ENCODE measurements at places on chromosomes 5 and 9. TPM values are rescaled to one million over a fixed set of nuclear protein-coding genes. Genes with fewer than 3 reads are reported as not detected.

Gene SURF1
- total RNA-seq: 26.8 TPM

Gene KCNV2
- not detected for total RNA-seq

Gene CCNJL
- 0.13 TPM for total RNA-seq

Gene ARHGEF37
- 0.27 TPM for total RNA-seq

Gene C9orf50
- total RNA-seq: not detected

Gene GIN1
- 7.8 TPM for total RNA-seq

Gene OMD
- not detected for total RNA-seq

Gene RALGPS1
- 2.6 TPM for total RNA-seq

Gene DDX4
- not detected for total RNA-seq

Gene GTF2H2
- total RNA-seq: 51.8 TPM

- DNase-seq: no peak
- no peaks in the 10 kb centered on the region for H3K36me3 ChIP-seq
- H3K27me3 ChIP-seq: no peaks in the 10 kb centered on the region
- no peak overlapping the region for H3K27ac ChIP-seq
These were observed 505.3 kb upstream of the ZNF608 start for GRCh38 chr5:125251703-125252102.

DNA sequence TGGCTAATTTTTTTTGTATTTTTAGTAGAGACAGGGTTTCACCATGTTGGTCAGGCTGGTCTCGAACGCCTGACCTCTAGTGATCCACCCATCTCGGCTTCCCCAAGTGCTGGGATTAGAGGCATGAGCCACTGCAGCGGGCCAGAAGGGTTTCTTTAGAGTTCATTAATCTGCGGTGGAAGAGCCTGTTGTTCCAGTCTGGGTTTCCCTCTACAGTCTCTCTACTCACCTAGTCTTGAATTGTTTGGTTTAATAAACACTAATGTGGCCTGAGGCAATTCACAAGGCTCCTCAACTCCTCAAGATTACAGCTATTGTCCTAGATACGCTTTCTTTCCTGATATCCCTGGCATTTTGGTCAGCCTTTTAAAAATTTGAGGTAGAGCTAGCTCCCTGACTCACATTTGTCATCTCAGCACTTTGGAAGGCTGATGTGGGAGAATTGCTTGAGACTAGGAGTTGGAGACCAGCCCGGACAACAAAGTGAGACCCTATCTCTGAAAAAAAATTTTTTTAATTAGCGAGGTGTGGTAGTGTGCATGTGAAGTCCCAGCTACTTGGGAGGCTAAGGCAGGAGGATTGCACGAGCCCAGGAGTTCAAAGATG lies 4.6 kb upstream of the SAR1B start:
- no peak overlapping the region for H3K4me3 ChIP-seq
- no peaks in the 10 kb centered on the region for H3K36me3 ChIP-seq
- no peaks in the 10 kb centered on the region for H3K27me3 ChIP-seq
- H3K27ac ChIP-seq: no peak overlapping the region
- DNase-seq: no peak

GRCh38 chr9:1071730-1072129 lies 21.6 kb downstream of the DMRT2 start:
- H3K27ac ChIP-seq: no peak overlapping the region
- no peak overlapping the region for H3K4me3 ChIP-seq
- no peaks in the 10 kb centered on the region for H3K4me1 ChIP-seq
- H3K27me3 ChIP-seq: no peaks in the 10 kb centered on the region
- DNase-seq: no peak
- no peaks in the 10 kb centered on the region for H3K36me3 ChIP-seq

- no peak overlapping the region for H3K27ac ChIP-seq
- peaks cover 4% of the 10 kb centered on the region for H3K4me1 ChIP-seq
- no peak overlapping the region for H3K4me3 ChIP-seq
- H3K27me3 ChIP-seq: peaks cover 29% of the 10 kb centered on the region
These were observed 18.5 kb upstream of the SLC12A7 start for GRCh38 chr5:1130218-1130946.

- H3K27ac ChIP-seq: no peak overlapping the region
- H3K36me3 ChIP-seq: no peaks in the 10 kb centered on the region
- no peaks in the 10 kb centered on the region for H3K4me1 ChIP-seq
- no peaks in the 10 kb centered on the region for H3K27me3 ChIP-seq
These were observed 21.7 kb upstream of the ADAMTSL1 start for GRCh38 chr9:18452276-18452675.

DNA sequence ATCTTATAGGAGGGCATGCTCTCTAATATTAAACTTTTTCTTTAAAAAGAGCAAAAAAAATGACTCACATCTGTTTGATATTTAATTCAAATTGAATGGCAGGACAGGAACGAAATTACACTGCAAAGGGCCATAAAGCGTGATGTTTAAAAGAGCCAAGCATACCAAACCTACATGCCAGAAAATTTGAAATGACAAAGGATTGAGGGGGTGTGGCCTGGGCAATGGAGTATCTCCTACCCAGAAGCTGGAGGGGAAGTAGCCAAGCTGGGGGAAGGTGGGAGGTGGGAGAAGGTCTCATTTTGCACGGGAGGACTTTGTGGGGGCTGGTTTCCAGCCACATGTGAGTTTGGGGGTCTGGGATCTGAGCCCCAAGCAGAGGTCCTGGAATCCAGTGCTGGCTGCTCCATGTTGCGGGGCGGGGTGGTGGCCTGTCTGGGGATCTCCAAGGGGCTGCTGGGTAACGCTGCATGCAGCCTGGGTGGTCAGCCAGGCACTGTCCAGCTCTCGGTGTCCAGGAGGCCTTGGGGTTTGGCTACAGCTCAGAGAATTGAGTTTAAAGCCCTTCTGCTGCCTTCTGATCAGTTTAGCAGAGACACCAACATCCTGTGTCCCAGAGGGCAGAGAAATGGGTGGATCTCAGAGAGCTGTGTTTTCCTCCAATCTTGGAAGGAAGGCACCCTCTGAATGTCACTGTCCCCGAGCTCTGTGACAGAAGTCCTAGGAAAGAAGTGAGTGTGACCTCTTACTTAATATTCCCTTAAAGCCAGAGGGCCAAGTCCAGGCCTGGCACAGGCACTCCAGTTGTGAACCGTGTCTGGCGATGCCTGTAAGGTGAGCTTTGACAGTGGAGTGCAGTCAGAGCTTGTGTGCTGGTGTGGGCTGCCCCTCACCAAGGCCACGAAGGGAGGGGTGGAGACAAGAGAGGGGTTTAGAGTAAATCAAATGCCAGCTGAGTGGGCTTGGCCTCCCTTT lies 7.6 kb downstream of the DCANP1 start:
- H3K36me3 ChIP-seq: no peaks in the 10 kb centered on the region
- peaks cover 31% of the 10 kb centered on the region for H3K4me1 ChIP-seq
- no peak overlapping the region for H3K4me3 ChIP-seq
- no peak for DNase-seq
- no peaks in the 10 kb centered on the region for H3K27me3 ChIP-seq

DNA sequence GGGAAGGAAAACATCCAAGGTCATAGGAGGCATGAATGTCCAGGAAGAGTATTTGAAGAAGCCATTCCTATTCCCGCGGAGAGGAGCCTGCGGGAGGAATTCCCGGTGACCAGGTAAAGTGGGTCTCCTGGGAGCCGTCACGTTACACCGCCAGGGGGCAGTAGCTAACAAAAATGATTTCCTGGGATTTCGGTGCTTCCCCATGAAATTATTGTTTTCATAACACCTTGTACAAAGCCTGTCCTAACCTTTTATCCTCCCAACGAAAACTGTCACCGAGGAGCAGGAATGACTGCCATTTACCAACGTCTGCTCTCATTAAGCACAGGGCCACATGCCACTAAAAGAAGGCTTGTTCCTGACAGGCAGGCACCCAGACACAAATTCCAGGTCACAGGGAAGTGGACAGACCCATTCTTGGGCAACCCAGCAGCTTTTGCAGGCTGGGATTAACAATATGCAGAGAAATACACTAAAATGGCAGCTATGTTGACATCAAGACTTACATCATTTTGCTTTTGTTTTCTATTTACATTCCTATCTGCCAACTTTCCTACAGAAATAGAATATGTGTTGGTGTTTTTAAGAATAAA lies 41.2 kb upstream of the CTSL start:
- peaks cover 30% of the 10 kb centered on the region for H3K36me3 ChIP-seq
- peaks cover 10% of the 10 kb centered on the region for H3K4me1 ChIP-seq
- no peak overlapping the region for H3K4me3 ChIP-seq
- DNase-seq: peak; percentile 64
- no peak overlapping the region for H3K27ac ChIP-seq
- H3K27me3 ChIP-seq: no peaks in the 10 kb centered on the region

- DNase-seq: no peak
- H3K27me3 ChIP-seq: peaks cover 2% of the 10 kb centered on the region
- H3K4me1 ChIP-seq: no peaks in the 10 kb centered on the region
- no peaks in the 10 kb centered on the region for H3K36me3 ChIP-seq
These were observed 135.9 kb downstream of the SLIT3 start for GRCh38 chr5:169165052-169165451.

DNA sequence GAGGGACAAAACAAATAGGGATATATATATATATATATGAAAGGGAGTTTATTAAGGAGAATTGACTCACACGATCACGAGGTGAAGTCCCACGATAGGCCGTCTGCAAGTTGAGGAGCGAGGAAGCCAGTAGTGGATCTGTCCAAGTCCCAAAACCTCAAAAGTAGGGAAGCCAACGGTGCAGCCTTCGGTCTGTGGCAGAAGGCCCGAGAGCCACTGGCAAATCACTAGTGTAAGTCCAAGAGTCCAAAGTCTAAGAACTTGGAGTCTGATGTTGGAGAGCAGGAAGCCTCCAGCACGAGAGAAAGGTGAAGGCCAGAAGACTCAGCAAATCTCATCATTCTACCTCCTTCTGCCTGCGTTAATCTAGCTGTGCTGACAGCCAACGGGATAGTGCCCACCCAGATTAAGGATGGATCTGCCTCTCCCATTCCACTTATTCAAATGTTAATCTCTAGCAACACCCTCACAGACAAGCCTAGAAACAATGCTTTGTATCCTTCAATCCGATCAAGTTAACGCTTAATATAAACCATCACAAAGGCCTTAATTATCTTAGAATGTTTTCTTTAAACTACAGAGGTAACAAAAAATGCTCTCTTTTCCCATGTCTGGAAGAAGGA lies 23.8 kb upstream of the DAB2 start:
- H3K4me1 ChIP-seq: no peaks in the 10 kb centered on the region
- no peaks in the 10 kb centered on the region for H3K27me3 ChIP-seq
- no peak overlapping the region for H3K27ac ChIP-seq
- no peaks in the 10 kb centered on the region for H3K36me3 ChIP-seq

GRCh38 chr9:79985264-79985663 lies 413.5 kb downstream of the TLE4 start:
- DNase-seq: no peak

Measured in K562 (cell line).